NCI-H1048 (cell line): ENCODE measurements at places on chromosomes 11 and 22.

DNA sequence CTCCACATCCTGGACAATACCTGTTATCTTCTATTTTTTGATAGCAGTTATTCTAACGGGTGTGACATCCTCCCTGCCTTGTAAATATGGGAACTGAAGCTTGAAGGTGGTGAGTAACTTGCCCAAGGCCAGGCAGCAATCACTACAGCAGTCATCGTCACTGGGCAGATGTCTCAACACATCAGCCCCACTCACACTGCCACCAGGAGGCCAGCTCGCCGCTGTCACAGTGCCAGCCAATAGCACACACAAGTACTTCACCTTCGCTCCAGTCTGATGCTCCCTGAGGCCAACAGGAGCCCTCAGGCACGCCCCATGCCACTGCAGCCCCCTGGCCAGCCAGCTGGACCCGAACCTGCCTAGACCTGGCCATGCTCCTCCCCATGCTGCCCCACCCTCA lies 4.9 kb upstream of the TTLL1 start:
- DNase-seq: no peak

- no peak for DNase-seq
Observed at GRCh38 chr11:7486098-7486780, 933 bp downstream of the OLFML1 start.

GRCh38 chr11:95891423-95892170 lies 32.3 kb downstream of the MTMR2 start:
- no peak for DNase-seq

GRCh38 chr11:91396236-91397133 lies 828.1 kb upstream of the FAT3 start:
- DNase-seq: no peak

DNA sequence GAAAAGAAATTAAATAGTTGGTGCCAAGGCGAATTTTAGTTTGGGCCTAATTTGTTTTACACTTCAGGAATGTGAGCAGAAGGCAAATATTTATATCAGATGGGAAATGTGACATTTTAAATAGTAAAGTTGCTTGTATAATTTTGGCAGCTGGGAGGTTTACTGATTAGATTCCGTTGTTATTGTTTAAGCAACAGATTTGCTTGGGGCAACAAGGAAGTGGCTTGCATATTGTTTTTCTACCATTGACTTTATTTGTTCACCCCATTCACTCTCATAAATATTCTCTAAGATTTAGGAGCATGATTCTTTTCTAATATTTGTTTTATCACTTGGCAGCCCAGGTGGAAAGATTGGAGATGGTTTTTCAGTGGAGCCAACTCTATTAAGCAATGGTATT lies 40.5 kb upstream of the RAG2 start:
- DNase-seq: no peak

- DNase-seq: no peak
Observed at GRCh38 chr11:132714859-132715440, 817.4 kb downstream of the OPCML start.

GRCh38 chr11:123905826-123906225 lies 3.9 kb downstream of the OR8D4 start:
- DNase-seq: no peak

DNA sequence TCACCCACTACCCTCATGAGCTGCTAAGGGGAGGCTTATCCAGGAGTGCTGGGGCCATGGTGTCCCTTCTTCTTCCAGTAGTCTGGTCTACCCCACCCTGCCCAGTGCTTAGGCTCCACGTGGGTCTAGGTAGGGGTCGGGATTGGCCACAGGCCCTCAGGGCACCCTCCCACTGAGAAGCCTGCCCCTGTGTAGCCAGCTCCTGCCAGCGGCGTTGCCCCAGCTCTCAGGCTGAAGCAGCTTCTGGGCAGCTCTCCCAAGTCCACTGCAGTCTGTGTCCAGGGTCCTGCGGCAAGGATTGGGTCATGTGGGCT lies 24.0 kb upstream of the RIC3 start:
- DNase-seq: no peak

GRCh38 chr22:40829131-40829530 lies 10.0 kb upstream of the SLC25A17 start:
- DNase-seq: no peak

- DNase-seq: no peak
Observed at GRCh38 chr11:19580646-19581045, 132.0 kb upstream of the NAV2 start.

DNA sequence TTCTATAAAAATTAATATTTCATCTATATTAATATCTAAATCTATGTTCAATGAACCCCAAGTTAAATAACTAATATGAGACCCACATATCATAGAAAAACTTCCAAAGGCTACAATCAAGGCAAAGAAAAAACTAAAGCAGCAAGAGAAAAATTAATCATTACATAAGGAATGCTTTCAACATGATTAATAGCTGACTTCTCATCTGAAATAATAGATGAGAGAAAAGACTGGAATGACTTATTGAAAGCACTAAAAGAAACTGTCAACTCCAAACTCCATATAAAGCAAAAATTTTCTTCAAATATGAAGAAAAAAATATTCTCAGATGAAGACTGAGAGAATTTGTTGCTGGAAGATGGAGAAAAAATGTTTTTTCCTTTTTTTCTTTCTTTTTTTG lies 13.0 kb downstream of the TRIM5 start:
- DNase-seq: no peak

DNA sequence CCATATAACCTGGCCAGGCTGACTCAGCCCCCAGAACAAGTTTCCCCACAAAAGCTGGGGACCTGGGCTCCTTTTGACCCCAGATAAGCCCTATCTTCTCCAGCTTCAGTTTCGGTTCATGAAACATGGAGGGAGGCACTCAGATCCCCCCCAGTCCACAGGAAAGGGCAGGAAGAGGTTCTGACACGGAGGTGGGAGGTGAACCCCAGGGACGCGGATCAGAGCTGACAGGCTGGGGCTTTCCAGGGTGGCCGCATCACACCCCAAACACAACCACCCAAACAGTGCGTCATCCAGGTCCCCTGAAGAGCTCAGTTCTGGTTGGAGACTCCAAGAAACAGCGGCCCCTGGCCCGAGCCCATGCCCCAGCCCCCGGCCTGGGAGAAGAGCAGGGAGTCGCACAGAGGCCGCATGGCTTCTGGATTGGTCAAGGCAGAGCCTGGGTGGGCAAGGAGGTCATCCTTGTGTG lies 44.3 kb upstream of the A4GALT start:
- no peak for DNase-seq

DNA sequence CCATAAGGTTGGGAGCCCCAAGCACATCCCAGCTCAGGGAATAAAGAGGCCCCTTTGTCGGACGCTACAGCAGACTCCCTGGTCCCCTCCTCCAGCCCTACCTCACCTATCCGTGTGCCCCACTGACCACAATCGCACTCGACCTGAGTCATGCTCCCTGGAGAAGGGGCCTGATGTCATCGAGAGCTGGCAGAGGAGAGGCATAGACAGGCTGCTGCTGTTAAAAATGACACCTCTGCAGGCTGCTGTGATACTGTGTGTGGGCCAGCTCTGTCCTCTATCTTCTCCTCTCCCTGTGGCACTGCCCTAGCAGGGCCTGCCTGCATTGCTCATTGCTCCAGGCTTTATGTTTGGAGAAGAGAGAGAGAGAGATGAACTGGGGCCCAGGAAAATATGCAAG lies 123.4 kb upstream of the SYT13 start:
- DNase-seq: no peak

DNA sequence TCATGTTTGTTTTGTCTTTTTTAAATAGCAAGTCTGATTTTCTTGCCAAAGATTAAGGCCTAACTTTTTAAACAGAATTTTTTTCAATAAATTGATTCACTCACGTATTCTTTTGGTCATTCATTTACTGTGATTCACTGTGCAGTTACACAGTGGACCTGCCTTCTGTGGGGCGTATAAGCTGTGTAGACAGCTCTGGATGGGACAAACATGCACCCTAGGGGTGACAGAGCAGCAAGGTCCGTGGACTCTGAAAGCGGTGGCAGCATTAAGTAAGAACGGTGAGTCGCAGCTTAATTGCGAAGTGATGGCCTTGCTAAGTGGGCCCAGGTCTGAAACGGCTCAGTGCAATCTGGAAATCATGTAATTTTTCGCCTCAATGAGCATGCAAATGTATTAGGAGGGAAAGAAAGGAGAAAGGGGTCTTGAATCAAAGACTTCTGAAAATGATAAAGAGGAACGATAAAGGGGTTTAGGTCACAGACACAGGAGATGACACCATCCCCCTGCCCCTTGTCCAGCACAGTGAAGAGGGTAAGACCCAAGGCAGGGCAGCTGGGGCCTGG lies 113.1 kb downstream of the SPATA19 start:
- no peak for DNase-seq

GRCh38 chr11:109734566-109734965 lies 312.6 kb downstream of the C11orf87 start:
- no peak for DNase-seq

- no peak for DNase-seq
Observed at GRCh38 chr22:42328784-42329145, 58.3 kb upstream of the TCF20 start.

GRCh38 chr11:117497206-117497951 lies 169.7 kb downstream of the CEP164 start:
- DNase-seq: no peak

DNA sequence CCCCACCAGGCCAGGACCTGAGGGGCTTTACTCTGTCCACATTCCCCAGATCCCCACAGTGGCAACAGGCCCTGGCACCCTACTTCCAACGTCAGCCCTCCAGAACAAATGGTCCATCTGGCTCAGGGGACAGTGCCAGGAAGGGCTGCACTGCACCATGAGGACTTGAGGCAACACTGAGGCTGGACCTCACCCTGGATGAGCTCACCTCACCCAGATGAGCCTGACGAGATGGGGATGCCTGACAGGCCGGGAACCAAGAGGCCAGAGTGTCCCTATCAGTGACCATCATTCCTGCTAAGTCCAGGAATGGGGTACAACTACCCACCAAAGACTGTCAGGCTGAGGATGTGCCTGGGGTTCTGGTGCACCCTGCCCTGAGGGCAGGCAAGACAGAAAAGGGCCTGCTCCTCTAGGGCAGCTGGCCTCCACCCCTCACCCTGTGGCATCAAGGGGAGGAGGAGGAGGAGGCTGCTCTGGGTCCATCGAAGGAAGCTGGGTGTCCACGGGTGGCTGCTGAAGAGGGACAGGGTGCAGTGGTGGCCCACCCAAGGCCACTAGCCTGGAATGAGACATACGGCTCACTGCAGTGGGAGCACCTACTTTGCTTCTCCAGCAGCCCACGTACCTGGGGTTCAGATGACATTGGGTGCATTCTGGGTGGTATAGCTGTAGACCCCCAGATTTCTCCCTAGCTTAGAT lies 14.6 kb downstream of the RSPH14 start:
- no peak for DNase-seq

GRCh38 chr11:43746670-43747069 lies 66.1 kb downstream of the HSD17B12 start:
- DNase-seq: no peak

- no peak for DNase-seq
Observed at GRCh38 chr11:61626580-61627380, 45.9 kb upstream of the SYT7 start.
